Small intestine (tissue), 16 donors: ENCODE measurements at places on chromosomes 11 and 22. TPM values are rescaled to one million over a fixed set of nuclear protein-coding genes. Genes with fewer than 3 reads are reported as not detected.

C11orf71 gene
- polyA plus RNA-seq: 10.0 TPM

OMP gene
- 2.7 TPM for polyA plus RNA-seq

GRCh38 chr11:14872032-14872431 lies 20.0 kb downstream of the CYP2R1 start:
- DNase-seq: no peak

OR52H1 gene
- not detected for polyA plus RNA-seq

DNA sequence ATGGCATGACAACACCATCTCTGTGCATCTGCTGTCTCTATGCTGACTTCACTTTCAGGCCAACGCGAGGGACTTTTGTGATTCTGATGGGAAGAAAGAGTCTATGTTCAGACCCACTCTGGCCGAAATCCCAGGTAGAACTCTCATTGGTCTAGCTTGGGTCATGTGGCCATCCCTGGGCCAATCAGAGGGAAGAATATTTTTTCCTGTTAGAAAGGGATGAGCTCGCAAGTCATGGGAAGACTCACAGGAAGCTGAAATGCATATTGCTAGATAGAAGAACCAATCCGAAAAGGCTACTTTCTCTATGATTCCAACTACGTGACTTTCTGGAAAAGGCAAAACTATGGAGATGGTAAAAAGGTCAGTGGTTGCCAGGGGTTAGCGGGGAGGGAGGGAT lies 56.0 kb upstream of the LINC01488 start:
- DNase-seq: no peak

DNA sequence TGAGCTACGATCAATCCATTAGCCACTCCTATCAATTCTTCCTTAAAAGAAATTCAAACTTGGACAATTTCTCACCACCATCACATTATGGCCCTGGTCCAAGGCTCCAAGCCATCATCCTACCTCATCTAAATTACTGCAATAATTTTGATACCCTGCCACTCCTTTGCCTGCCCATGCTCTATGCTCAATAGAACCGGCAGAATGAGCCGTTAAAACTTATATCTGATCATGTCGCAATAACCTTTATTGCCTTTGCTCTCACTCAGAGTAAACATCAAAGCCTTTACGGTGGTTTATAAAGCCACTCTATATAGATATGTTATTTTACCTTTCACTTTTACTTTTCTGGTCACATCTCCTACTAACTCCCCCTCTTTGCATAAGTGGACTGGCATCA lies 2392.1 kb upstream of the RAG2 start:
- peak; percentile 74 for DNase-seq

- DNase-seq: peak; percentile 53
These were observed 81.5 kb upstream of the PPARA start for GRCh38 chr22:46068593-46069491.

GRCh38 chr11:79626135-79627075 lies 185.6 kb upstream of the TENM4 start:
- DNase-seq: no peak

ACRV1 gene
- polyA plus RNA-seq: not detected

DNA sequence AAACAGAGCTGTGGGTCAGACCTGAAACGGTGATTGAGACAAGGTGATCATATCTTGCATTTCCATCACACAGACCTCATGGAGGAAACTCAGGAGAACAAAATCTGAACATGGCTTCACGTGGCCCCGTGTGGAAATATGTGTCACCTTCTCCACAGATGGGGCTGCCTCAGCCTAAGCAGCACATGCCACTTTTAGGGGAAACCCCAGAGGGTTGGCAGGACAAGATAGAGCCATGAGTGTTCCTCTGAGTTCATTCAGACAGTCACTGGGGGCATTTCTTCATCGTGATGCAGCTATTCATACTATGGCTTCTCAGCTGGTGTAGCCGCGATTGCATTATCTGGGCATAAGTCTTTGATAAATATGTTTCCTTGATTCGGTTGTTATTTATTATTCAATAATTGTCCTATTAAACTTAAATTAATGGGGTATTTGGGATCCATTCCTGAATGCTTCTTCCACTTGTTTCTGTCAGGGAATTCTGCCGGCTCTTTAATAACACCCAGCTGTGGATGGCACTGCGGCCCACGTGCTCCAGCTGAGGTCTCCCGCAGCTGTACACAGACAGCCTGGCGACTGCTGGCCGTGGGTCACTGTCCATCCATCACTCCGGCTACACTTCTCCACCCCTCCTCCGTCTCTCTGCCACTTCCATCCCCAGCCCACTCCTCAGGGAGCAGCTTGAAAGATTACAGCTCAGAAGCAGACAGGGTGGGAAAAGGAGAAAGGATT lies 485.1 kb downstream of the OPCML start:
- no peak for DNase-seq

RIBC2 gene
- polyA plus RNA-seq: not detected

FXYD2 gene
- polyA plus RNA-seq: not detected

- DNase-seq: no peak
These were observed 23.2 kb upstream of the MGAT3 start for GRCh38 chr22:39433476-39434242.

TBX10 gene
- 69.4 TPM for polyA plus RNA-seq

DNA sequence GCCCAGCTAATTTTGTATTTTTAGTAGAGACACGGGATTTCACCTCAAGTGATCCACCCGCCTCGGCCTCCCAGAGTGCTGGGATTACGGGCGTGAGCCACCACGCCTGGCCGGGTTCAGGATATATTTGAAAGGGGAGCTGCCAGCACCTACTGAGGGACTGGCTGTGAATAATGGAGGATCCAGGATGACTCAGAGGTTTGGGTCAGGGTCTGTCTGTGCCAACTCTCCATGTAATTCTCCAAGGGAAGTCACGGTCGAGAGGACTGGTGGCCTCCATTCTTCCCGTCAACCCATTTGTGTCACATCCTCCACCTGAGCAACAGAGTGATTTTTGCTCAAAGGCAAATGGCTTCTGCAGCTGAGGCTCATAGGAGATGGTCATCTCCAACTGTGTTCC lies 3.6 kb upstream of the ARRB1 start:
- no peak for DNase-seq

OR52E8 gene
- polyA plus RNA-seq: not detected
